ENCODE measurements at places on chromosomes 2 and 18. TPM values are rescaled to one million over a fixed set of nuclear protein-coding genes. Genes with fewer than 3 reads are reported as not detected.

The HOXD12 gene
- total RNA-seq, result not detected

The PDIA6 gene
- total RNA-seq, result 274 TPM

DNA sequence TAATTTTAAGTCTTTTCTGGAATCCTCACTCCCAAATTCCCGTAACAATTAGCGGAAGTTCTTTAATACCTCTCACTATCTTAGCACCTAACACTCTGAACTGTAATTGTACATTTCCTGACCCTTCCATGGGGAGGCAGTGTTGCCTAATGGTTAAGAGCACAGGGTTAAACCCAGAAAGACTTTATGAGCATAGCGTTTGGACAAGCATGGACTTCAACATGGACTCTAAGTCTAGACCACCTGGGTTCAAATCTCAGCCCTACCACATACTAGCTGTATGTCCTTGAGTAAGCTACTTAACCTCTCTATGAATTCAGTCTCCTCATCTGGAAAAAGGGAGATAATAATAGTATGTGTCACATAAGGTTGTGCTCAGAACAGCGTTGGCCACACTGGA is 13.0 kb downstream of the ANTXR1 start:
- DNase-seq, result peak; percentile 50

DNA sequence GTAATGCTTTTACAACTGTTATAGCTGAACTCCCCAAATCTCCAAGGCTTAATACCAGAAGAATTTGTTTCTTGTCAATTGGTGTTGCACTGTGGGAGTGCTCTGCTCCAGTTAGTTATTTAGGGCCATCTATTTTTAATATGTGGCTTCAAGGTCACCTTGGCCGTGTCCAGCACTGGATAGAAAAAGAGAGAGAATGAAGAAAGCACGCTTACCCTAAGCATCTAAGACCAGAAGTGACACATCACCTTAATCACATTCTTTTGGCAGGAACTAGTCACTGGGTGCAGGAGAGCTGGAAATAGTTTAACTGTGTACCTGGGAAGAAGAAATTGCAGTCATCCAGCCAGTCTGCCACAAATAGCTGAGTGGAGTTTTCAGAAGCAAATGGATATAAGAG is 78.8 kb downstream of the VWC2L start:
- DNase-seq, result no peak

GRCh38 chr2:63589148-63589958 is 590 bp downstream of the MDH1 start:
- no peak for DNase-seq

The POTEC gene
- not detected for total RNA-seq

DNA sequence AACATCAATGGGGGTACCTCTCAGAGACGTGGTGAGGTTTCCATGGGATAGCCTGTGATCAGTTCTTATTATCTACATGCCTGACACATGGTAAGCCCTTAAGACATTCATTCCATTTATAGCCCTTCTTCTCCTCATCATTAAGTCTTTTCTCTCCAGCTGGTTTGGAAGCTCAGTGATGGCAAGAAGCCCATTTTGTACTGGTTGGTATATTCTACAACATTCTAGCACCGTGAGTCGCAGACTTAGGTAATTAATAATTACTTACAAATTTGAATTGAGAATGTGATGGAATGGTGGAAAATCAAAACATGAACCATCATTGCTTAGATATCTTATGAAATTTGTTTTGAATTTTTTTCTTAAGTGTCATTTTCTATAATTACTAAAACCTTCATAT is 472.6 kb downstream of the DLGAP1 start:
- peak; percentile 31 for DNase-seq

DNA sequence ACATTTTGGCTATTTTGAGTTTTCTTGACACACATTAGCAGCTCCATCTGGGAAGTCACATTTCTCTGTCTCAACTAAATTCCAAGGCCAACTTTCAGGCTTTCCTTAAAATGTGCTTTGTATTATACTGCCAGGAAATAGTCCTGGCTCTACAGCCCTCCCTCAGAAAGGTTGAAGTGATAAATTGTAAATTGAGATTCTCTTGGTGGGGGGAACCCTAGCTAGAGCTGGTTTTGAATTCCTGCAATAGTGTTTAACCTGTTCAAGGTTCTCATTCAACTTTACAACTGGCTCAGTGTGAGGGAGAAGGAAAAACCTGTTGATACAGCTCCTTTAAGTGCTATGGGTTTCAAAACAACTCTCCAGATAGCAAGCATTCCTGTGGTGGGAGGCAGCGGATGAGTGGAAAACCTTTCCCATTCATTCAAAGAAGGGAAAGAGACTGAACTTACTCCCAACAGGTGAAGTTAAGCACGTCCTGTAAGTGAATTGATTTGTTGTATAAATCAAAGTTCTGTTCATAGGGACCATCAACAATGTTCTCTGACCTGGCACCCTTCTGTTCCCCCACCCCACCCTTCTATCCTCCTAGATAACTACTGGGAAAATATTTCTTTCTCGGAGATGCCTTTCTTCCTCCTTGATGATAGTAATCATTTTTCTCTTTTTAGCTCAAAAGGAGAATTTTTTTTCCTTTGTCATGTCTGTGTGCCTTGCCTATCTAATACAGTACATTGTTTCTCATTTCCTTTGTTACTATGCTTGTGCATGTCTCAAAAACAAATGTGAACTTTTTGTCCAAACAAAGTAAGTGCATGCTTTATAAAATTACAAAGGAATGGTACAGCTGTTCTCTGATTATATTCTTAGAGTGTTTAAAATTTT is 44.2 kb upstream of the SLC39A10 start:
- DNase-seq, result peak; percentile 73

GRCh38 chr2:207418419-207418818 is 111.3 kb upstream of the CREB1 start:
- no peak for DNase-seq

The HDAC4 gene
- 26.8 TPM for total RNA-seq

- no peak for DNase-seq
Observed at GRCh38 chr2:197102231-197102630, 175.7 kb upstream of the PGAP1 start.

DNA sequence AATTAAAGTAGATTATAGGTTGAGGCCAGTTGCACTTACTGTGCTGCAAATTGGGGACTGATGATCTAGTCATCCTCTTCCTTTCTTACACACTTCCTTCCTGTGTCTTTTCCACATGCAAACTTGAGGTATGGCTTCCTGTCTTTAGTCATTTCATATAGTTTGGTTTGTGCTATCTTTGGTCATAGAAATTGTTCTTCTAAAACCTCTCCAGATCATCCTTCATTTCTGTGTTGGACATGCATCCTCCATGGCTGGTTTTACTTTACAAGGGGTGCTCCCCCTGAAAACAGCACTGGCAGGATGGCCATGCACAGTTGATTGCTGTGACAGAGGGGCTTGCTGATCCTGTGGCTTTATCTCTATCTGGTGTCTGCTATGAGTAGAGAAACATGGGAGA is 36.5 kb downstream of the MGAT5 start:
- no peak for DNase-seq

DNA sequence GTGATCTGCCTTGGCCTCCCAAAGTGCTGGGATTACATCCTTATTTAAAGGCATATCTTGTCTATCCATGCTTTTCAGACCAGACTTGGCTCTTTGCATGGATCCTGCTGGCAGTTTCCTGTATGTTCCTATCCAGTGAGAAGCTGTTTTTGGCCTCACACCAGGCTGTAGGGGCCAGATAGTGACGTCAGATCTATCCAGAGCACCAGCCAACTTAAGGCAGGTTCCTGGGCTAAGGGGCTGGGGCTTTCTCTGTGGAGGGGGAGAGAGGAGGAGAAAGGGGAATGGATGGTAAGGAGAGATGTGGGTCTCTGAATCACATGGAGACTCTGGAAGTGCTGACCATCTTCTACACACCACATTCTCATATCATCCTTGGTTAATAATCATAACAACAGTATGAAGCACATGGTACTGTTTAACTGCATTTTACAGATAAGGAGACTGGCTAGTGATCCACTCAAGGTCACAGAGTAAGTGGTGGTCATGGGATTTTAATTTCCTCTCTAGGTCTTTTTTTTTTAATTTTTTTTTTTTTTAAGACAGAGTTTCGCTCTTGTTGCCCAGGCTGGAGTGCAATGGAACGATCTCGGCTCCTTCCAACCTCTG is 2.0 kb upstream of the FAM117B start:
- no peak for DNase-seq

DNA sequence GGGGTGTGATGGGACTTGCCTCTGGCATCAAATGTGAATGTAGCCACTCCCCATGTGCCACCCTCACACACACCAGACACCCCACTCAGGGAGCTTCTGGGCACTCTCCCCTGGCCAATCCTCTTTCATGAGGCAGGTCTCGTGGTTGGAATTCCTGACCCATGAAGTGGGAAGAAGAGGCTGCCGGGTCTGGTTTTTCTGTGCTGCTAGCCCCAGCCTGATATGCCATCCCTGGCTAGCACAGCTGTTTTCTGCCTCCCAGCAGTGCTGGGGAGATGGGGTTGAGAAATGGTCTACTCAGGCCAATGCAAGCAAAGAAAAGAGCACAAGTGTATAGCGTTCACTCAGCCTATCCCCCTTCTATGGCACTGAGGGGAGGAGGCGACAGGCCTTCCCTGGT is 1.2 kb upstream of the C2orf72 start:
- DNase-seq, result no peak

The CD226 gene
- total RNA-seq, result 0.38 TPM

The ARMC9 gene
- 39.8 TPM for total RNA-seq

DNA sequence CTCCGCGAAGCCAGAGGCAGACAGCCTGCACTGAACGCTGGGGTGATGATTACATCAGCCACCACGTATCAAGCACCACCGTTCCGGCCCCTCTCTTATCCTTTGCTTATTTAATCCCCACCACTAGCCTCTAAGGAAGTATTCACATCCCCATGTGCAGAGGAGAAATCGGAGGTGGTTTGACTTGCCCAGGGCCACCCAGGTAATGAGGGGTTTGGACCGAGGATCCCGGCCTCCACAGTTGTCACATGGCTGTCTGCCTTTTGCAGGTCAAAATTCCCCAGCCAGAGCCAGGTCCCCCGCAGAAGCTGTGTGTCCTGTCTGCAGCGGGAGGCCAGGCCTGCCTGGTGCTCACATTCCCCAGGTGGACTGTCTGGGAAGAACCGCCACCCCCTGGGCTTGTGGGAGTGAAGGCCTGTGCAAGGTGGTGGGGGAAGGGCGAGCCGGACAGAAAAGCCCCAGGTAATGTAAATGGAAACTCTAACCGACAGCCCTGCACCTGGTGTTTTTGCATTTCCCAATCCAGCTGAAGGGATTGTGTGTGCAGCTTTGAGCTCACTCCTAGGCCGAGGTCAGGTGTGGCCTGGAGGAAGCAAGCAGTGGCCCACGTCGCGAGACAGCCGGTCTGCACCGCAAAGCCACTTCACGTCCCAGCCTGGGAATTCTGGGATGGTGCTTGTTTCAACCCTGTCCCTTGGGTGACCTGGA is 108.5 kb upstream of the ID2 start:
- DNase-seq, result no peak

GRCh38 chr2:105143467-105144151 is 97.9 kb upstream of the GPR45 start:
- DNase-seq, result no peak

- no peak for DNase-seq
Observed at GRCh38 chr18:32612651-32613050, 142.0 kb upstream of the GAREM1 start.

DNA sequence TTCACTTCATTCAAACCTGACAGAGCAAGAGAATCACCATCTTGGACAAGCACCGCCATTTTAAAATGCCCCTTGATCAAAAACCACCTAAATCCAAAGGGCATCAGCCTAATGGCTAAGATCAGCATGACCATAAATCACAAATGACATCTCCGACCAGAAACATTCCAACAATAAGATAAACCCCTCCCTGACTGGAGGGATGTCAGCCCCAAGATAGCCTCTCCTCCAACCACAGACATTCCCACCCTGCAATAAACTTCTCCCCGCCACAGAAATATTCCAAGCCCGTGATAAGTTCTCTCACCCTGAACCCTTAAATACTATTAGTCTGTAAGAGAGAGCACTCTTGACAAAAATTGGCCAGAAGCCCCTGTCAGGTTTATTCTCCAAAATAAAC is 21.6 kb upstream of the LYPD1 start:
- no peak for DNase-seq

DNA sequence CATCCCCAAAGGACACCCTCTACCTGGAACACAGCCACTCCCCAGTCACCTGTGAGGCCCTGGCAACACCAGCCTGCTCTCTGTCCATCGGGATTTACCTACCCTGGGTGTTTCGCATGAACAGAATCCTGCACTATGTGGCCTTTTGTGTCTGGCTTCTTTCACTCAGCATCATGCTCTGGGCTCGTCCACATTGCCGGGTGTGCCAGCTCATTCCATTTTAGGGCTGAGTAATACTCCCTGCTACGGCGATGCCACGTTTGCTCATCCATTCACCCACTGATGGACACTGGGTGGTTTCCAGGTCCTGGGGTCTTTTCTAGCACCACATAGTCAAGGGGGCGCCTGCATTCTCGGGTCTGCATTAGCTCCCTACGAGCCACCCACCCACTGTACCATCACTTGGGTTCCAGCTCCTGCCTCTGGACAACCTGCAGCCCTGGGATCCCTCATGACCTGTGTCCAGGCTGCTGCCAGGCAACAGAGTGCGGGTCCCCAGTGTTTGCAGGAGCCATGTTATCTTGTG is 22.0 kb downstream of the KCNF1 start:
- no peak for DNase-seq

The KIF5C gene
- 0.32 TPM for total RNA-seq

The UGT1A5 gene
- total RNA-seq, result not detected

GRCh38 chr2:128273469-128274081 is 45.1 kb downstream of the HS6ST1 start:
- DNase-seq, result no peak

- DNase-seq, result no peak
Observed at GRCh38 chr2:42032224-42032620, 15.6 kb upstream of the PKDCC start.

DNA sequence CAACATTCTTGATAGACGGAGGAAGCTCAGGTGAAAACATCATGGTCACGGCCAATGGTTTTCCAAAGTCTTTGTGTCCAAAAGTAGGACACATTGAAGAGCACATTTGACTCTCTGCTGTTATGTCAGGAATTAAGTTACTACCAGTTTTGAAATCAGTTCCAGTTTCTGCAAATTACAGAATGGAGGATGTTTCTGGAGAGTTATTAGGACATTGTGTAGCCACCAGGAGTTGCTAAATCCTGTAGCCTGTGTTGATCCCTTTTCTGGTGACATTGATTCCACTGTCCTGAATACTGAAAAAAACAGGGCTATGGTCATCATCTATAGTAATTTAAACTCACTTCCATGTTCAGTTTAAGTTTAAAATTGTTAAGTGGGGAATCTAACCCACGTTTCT is 15.3 kb downstream of the UPP2 start:
- no peak for DNase-seq

Measured in LHCN-M2 (cell line).